ENCODE measurements at places on chromosomes 16 and 17.

GRCh38 chr16:79064256-79064972 lies 536.1 kb downstream of the MAF start:
- DNase-seq, result no peak

- DNase-seq, result no peak
Observed at GRCh38 chr17:39754958-39755553, 17.3 kb downstream of the GRB7 start.

GRCh38 chr17:50117202-50118051 lies 12.5 kb downstream of the SAMD14 start:
- DNase-seq, result no peak

- no peak for DNase-seq
Observed at GRCh38 chr17:63498626-63499195, 21.9 kb downstream of the ACE start.

DNA sequence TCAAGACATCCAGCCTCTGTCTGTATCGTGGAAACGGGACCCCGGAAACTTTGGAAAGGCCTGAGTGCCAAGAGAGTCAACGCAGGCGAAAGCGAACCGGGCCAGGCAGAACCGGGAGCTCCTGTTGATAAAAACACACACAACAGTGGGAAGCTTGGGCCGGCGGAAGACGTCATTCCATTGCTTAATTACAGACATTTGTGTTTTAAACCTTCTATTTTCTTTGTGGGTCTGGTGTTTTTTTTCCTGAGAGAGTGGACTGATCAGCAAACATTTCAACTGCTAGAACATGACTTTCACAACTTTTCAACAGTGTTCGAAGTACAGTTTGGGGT lies 878 bp upstream of the RNF157 start:
- no peak for DNase-seq

All from putamen (tissue), 1 donor.